Stimulated activated CD4-positive, alpha-beta T cell treated with anti-CD3 and anti-CD28 coated beads, Interleukin-2, amount 100 ng/mL, for 48 hours (primary cell): ENCODE measurements at places on chromosomes 3 and 15.

- DNase-seq: no peak
Observed at GRCh38 chr3:138331143-138331894, 1.7 kb upstream of the NME9 start.

- no peak for DNase-seq
Observed at GRCh38 chr15:60905587-60905986, 323.5 kb downstream of the RORA start.

DNA sequence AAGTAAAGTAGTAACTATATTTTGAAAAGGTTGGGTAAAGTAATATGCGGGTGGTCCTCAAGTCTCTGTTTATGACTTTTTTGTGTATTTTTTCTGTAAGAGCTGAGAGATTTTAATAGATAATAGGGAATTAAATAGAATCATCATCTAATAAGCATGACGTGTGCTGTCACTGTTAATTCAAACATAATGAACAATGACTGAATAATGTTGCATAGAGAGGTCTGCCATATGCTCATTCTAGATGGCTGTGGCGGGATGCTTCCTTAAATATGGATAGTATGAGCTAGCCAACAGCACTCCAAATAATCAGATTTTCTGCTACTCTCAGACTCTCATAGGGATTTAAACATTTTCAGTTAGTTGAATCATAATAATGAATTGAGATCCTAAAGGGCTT lies 302.8 kb upstream of the RBMS3 start:
- no peak for DNase-seq

- DNase-seq: no peak
Observed at GRCh38 chr15:32098033-32098432, 67.7 kb downstream of the CHRNA7 start.

- no peak for DNase-seq
Observed at GRCh38 chr3:29267226-29267625, 13.6 kb upstream of the RBMS3 start.

- no peak for DNase-seq
Observed at GRCh38 chr15:82044373-82045178, 1.2 kb downstream of the MEX3B start.

DNA sequence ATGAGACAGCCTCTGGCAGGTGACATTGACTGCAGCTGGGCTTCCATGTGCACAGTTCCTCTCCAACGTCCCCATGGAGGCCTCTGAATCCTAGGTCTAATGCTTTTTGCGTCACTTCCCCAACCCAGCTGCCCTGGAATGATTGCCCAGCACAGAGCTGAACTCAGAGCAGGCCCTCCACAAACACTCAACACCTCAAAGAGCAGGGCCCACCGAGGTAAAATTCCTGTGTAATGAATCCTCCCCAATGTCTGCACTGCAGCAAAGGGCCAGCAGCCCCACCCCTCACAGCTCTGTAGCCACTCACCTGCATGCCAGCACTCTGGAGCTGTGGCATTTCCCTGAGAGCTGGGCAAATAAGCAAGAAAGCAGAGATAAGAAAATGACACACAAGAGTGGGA lies 42.6 kb upstream of the DUSP7 start:
- no peak for DNase-seq

DNA sequence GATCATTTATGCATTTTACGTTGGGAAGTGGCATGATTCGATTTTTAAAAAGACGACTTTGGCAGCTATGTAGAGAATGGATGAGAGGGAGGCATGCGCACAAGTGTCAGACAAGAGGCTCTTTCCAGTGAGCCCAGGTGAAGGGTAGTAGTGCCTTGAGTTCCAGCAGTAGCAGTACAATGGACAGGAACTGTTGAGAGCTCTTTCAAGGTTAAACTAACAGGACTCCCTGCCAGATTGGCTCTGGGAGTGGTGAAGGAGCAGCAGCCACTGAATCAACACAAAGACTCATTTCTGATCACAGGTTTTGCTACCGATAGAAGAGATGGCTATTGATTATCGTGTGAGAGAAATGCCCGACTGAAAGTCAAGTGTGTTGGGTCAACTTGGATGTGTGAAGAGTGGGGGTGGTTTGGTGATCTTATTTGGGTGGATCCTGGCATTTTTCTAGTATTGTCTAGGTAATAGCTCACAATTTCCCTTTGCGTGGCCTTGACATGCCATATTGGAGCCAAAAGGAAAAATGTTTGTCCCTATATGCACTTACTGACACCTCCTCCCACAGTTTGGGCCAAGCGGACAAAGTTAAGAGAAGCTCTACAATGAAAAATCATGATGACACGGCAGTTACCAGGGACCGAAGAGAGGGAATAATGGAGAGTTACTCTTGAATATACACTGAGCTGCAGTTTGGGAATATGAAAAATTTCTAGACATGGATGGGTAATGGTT lies 81.6 kb upstream of the MDFIC2 start:
- DNase-seq: no peak

GRCh38 chr3:17954801-17955200 lies 212.4 kb upstream of the TBC1D5 start:
- no peak for DNase-seq

DNA sequence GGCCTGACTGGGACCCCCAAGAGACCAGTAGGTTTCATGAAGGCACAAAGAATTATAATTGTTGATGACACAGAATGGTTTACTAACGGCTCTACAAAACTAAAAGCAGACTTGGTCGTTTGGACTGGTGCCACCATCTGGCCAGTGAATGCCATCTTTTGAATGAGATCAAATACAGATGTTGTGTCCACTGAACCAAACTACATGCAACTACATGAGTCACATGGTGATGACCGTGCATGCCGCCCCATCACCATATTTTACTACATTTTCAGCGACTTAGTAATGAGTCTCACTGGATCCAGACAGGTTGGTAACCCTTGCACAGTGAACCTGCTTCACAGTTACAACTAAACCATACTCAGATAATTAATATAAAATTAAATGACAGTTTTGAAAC lies 803.3 kb downstream of the DIPK2A start:
- no peak for DNase-seq

- no peak for DNase-seq
Observed at GRCh38 chr3:59381282-59381681, 331.5 kb upstream of the CFAP20DC start.

DNA sequence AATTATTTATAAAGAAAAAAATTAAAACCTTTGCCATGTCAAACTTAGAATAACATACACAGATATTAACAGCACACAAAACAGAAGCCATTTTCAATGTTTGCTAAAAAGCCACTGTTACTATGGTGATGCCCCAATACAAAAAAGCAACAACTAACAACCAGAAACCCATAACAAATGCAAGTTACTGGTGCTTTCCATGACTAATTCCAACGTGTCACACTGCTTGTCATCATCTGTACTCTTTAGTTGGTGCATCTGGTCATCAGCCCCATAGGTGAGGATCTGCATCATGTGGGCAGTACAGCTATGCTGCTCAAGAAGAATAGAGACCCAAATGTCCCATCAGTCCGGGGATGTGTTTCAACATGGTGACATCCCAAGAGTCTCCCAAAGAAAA lies 52.8 kb downstream of the ATP8B4 start:
- DNase-seq: no peak

GRCh38 chr15:90388462-90389380 lies 679 bp downstream of the IQGAP1 start:
- DNase-seq: peak; percentile 45

DNA sequence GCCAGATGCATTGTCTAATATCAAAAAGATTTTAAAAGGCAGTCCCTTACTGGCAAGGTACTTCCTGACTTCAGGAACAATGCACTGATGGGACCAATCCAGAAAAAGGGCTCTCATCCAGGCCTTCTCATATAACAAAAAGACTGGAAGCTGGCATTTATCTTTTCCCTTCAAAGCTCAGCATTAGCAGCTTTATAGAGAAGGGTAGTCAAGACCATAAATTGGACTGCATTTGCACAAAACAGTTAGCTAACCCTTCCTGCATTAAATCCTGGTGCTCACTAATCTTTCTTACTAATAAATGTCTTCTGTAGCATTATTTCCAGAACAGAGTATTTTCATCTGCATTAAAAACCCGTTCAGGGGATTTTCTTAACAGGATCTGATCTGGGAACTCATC lies 46.0 kb upstream of the NEK10 start:
- DNase-seq: no peak

DNA sequence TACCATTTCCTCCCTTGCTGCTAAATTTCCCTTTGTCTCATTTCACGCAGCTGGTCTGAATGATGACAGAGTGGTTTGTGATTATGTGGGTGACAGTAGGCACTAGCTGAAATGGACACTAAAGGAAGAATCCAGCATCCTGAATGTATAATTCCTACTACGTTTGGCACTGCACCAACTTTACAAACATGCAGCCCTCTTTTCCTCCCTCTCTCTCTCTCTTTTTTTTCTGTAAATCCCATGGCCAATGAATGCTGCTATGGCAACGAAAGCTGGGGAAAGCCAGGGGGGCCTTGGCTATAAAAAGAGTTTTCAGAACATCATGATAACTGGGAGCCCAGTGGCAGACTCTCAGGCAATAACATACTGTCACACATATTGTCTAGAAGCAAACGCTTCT lies 367.2 kb upstream of the AGTR1 start:
- no peak for DNase-seq
